Epithelial cell of proximal tubule (primary cell): ENCODE measurements at places on chromosomes 12 and 14. TPM values are rescaled to one million over a fixed set of nuclear protein-coding genes. Genes with fewer than 3 reads are reported as not detected.

- DNase-seq, result no peak
These were observed 23.2 kb downstream of the NRDE2 start for GRCh38 chr14:90308561-90308960.

DNA sequence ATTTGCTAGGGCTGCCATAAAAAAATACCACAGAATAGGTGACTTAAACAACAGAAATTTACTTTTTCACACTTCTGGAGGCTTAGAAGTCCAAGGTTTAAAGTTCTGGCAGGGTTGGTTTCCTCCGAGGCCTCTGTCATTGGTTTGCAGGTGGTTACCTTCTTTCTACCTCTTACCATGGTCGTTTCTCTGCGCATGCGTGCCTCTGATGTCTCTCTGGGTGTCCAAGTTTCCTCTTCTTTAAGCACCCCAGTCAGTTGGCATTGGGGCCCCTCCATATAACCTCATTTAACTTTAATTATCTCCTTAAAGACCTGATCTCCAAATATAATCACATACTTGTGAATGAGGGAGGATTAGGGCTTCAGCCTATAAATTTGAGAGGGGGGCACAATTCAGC is 103.2 kb downstream of the SLC15A5 start:
- no peak for DNase-seq

DNA sequence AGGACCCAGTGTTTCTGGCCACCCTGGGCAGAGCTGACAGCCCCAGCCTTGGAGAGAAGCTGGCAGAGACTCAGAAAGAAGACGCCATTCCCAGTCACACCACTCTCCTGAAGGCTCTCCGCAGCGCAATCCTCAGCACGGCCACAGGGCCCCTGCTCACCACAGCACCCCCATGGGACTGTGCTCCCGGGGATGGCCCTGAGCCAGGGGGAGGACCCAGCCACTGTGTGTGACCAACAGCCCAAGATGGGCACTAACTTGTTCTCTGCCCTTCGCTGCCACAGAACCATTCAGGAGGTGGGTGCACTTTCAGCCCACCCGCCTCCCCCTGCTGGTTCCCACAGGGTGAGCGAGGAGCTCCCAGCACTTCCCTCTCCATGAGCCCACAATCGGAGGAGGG is 57.1 kb downstream of the CCNK start:
- DNase-seq, result no peak

The FOXG1 gene
- total RNA-seq, result 0.06 and 0.14 TPM in 2 replicates

The CDK2 gene
- total RNA-seq, result 62.0 and 81.2 TPM in 2 replicates
